ENCODE measurements at places on chromosomes 2 and 18.

DNA sequence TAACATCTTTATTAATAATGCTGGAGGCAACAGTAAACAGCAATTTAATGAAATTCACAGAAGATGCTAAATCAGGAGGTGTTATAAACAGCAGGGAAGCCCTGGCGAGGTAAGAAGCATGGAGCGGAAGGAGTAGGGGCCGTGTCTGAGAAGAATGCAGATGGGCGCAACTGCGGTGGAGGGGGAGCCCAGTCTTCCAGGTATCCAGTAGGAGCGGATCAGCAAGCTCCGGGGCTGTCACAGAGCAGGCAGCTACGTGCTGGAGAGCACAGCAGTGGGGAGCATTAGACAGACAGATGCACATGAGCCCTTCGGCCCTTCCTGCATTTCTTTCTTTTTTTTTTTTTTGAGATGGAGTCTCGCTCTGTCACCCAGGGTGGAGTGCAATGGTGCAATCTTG, 82.3 kb downstream of the SH3RF3 start:
- DNase-seq: no peak

GRCh38 chr18:40485318-40485717, 1469.7 kb upstream of the PIK3C3 start:
- no peak for DNase-seq

- DNase-seq: no peak
These were observed 477.1 kb upstream of the ID2 start for GRCh38 chr2:8204711-8205110.

DNA sequence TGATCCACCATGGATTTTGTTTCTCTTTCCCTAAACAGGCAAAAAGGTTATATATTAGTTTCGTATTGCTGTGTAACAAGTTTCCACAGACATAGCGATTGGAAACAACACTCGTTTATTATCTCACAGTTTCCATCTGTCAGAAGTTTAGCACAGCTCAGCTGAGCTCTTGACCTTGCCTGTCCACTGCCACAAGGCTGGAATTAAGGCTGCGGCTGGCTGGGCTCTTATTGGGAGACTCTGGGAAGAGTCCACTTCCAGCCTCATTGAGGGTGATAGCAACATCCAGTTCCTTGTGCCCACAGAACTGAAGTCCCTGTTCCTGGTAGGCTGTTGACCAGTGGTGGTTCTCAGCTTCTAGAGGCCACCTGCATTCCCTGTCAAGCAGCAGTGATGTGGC, 120.4 kb downstream of the TPGS2 start:
- DNase-seq: no peak

- DNase-seq: no peak
These were observed 41.6 kb downstream of the LYPD6B start for GRCh38 chr2:149080099-149080498.

DNA sequence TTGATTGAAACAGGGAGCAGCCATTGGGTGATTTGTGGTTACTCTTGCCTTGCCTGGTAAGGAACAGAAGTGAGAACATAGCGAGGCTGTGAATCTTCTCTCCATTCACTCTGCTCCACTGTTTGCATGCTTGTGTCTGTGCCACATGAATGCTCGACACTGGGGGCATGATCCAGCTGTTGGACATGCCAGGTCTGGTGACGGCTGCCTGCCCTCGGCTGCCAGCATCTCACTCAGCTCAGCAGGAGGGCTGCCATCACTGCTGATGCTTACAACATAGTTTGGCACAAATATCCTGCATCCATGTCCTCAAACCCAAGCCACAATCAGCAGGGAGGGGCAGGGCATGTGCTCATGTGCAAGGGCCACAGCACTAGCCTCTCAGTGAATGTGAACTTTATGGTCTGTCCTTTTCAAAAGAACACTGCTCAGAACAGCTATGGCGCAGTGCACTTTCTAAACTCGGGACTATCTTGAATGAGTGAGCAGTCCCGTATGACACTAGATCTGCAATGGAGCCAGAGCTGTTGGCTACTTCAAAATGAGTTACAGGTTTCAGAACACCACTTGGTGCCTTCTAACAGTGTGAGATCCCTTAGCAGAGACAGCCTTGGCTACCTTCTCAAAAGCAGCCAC, 126.3 kb downstream of the NRP2 start:
- DNase-seq: no peak

DNA sequence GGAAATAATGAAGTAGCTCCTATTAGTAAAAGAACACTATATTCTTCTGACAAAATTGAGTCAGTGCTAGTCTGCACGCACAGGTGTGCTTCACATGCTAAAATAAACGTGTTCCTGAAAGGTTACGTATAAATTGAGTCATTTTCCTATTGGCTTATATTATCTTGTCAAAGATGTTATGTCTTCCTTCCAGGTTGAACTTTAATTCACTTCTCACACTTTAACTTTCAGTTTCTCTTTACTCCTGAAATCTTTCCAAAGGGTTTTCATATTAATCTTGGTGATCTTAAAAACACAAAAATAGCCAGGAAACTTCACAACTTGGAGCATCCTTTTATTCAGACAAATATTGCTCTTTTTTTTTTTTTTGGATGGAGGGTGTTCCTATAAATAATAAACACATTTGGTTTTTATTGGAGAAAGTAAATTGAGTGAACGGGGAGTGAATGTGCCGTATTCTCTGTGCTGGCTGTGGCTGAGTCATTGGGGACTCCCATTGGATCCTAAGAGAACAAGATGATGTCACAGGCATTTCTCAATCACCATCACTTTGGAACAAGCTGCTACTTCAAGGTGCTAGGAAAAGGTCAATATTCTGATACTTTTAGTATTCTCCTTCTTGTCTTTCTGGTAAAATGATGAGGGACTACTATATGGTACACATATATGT, 150.2 kb upstream of the SPATS2L start:
- DNase-seq: no peak

GRCh38 chr2:159114835-159115234, 146.4 kb downstream of the TANC1 start:
- no peak for DNase-seq

- no peak for DNase-seq
These were observed 75.3 kb downstream of the OSBPL6 start for GRCh38 chr2:178269438-178270224.

DNA sequence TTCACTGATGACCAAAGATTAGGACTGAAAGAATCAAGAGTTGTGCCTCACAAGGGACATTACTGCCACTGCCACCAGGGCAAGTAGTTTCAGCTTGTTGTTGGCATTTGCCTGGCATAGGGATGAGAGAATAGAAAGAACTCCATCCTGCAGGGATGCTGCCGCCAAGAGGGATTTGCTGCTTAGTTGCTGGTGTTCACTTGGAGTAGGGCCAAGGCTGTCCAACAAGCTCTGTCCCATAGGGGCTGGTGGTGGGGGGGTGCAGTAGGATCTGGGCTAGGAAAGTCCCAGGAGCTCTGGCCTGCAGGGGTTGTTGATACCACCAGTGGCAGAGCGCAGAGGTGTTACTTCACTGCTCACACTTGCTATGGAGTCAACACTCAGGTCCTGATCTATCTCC, 84.9 kb upstream of the MGAT4A start:
- no peak for DNase-seq

DNA sequence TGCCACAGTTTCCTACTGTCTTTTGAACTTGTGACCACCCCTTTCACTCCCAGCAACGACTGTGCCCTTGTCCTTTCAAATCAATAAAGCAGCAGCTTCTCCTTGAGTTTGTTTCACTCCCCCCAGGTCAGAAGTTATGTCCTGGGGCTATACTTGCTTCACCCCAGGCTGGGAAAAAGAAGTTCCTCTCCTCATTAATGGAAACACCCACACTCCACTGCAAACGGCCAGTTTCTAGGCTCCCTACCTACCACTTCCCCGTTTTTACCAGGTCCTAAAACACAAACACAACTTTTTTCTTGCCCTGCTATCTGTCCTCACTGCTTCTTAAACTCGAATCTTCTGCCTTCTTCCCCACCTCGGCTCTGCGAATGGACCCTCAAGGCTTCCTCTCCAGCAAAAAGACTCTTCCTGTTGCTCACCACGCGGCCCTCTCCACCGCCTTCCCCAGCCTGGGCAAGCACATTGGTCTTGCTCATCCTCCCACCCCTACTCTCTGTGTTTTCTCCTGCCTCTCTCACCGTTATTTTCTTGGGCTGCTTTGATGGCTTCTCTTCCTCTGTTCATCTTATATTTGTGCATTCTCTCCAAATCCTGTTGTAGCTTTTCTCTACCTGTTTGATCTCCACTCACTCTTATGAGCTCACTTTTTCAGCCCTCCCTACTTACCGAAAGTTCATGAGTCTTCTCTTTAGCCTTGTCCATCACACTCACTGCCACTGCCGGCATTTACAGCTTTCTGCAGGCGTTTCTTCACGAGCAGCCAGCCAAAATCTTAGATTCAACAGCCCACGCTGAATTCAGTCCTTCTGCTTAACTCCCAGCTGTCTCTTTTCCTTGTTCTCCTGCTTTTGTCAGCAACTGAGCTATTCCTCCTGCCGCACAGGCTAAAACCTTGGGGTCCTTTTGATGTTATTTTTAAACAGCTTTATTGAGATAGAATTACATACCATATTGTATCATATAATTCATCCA, 7.0 kb upstream of the SP5 start:
- DNase-seq: no peak

GRCh38 chr2:73176205-73176880, 26.0 kb upstream of the NOTO start:
- DNase-seq: peak; percentile 11

- DNase-seq: no peak
These were observed 440.9 kb downstream of the IRS1 start for GRCh38 chr2:226358688-226359087.

GRCh38 chr18:11176481-11176881, 27.1 kb upstream of the PIEZO2 start:
- DNase-seq: no peak

DNA sequence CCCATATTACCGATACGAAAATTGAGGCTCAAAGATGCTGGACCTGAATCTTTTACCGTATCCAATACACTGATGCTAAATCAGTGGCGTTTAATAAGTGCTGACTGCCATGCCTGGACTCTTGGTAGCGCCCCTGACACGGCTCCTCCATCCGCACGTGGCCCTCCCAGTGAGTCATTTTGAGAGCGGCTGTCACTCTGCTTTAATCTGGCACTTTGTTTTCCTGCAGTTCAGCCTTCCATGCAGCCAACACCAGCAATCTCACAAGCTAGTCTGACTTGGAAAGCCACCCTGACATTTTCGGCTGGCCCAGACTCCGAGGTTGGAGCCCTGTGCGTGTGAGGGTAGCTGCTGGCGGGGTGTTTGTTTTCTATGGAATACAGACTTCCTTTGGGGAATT, 155.1 kb upstream of the LMAN1 start:
- no peak for DNase-seq

GRCh38 chr18:73636355-73636754, 511.3 kb downstream of the FBXO15 start:
- no peak for DNase-seq

- DNase-seq: no peak
These were observed 132.0 kb downstream of the ZNF532 start for GRCh38 chr18:58996696-58997095.

- no peak for DNase-seq
These were observed 208.3 kb downstream of the ERBB4 start for GRCh38 chr2:212330263-212330662.

GRCh38 chr2:197152451-197153228, 157.9 kb downstream of the ANKRD44 start:
- no peak for DNase-seq

DNA sequence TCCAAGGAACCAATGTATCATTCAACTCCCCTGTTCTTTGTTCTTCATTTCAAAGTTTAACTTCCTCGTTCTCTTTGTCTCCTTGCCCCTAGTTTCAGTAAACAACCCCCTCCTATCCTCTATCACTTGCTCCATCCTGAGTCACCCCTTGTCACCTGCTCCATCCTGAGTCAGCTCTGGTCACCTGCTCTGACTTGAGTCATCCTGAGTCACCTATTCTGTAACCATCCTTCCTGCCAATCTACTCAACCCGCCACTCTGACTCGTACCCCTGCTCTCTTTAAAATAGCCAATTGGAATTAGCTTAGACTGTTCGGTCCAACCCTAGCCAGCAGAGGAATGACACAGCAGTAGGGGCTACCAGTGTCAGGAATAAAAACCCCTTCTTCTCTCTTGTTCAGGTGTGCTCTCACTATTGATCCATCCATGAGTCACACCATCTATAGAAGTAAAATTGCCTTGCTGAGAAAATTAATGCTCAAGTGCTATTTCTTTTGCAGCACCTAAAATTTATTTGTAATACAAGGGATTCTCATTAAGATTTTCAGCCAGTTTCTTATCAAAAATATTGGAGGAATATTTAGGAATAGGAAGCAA, 326.8 kb downstream of the AKAIN1 start:
- DNase-seq: no peak

DNA sequence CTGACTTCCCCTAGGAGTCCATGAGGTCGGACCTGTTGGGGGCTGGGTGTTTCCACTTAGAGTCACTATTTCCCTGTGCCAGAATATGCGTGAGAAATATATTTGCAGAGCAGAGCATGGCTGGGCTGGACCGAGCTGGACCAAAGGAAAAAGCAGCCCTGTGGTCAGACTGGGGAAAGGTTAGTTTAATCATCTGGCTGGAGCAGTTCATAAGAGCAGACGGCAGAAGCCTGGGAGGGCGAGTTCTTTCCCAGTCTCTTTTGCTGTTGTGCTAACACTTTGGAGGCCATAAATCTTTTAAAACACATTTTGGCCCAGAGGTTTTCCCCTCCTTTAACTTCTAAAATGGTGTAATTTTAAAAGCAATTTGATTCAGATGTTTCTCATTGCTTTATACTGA, 66.5 kb downstream of the GLI2 start:
- no peak for DNase-seq

- DNase-seq: no peak
These were observed 15.2 kb downstream of the AFG3L2 start for GRCh38 chr18:12361770-12362378.

GRCh38 chr2:100832885-100833284, 12.9 kb downstream of the NPAS2 start:
- no peak for DNase-seq

DNA sequence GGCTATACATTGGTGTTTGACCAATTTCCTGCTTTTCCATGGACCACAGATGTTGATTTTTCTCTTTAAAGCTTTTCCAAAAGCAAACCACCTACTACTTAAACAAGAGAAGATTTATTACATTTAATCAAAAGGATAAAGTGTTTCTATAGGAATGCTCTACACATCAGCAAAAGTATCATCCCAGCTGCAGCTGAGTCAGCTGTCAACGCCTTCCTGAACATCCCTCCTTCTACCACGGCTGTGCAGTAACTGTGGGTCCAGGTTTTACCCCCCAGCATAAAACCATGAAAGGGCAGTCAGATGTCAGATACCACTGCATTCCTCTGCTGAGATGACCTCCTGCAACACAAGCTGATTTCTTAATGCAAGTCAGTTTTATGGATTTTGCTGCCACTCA, 524.5 kb upstream of the MEX3C start:
- no peak for DNase-seq

DNA sequence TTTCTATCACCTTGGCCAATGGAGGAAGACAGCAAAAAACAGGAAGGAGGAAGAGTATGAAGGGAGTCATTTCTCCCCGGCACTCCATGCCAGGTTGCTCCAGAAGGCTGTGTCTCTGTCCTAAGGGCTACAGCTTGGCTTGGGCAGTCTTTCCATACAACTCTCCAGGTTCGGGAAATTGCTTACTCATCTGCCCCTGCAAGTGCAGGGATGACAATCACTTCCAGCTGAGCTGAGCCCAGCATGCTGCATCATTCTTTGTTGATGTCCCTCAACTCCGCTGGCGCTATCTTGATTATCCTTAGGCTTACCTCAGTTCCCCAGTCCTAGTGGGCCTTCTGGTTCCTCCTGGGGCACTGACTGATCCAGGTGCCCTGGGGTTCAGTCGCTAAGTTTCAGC, 86.9 kb upstream of the COPS8 start:
- DNase-seq: no peak

GRCh38 chr18:59685501-59685900, 11.7 kb downstream of the CCBE1 start:
- DNase-seq: no peak

- no peak for DNase-seq
These were observed 470.9 kb downstream of the ARHGAP15 start for GRCh38 chr2:143600116-143600515.

All from activated naive CD4-positive, alpha-beta T cell treated with Interleukin-2 at 50 U/mL for 16 hours (primary cell).